GM23248 (cell line): ENCODE measurements at places on chromosomes 5 and 9. TPM values are rescaled to one million over a fixed set of nuclear protein-coding genes. Genes with fewer than 3 reads are reported as not detected.
A peak's percentile ranks its signal among the peaks of the same experiment; 100 is the strongest.

- no peaks in the 10 kb centered on the region for H3K4me1 ChIP-seq
- peak; percentile 59 for DNase-seq
- no peak overlapping the region for H3K27ac ChIP-seq
- no peak overlapping the region for H3K4me3 ChIP-seq
- H3K36me3 ChIP-seq: peaks cover 63% of the 10 kb centered on the region
- no peaks in the 10 kb centered on the region for H3K27me3 ChIP-seq
Measured at GRCh38 chr5:66174338-66174737, 30.2 kb downstream of the SREK1 start.

Gene ANKRD34B
- not detected in 2 replicates for polyA plus RNA-seq

- H3K4me1 ChIP-seq: peaks cover 22% of the 10 kb centered on the region
- H3K27ac ChIP-seq: no peak overlapping the region
- H3K27me3 ChIP-seq: no peaks in the 10 kb centered on the region
- peak; percentile 35 for DNase-seq
Measured at GRCh38 chr5:9198394-9198793, 347.5 kb downstream of the SEMA5A start.

DNA sequence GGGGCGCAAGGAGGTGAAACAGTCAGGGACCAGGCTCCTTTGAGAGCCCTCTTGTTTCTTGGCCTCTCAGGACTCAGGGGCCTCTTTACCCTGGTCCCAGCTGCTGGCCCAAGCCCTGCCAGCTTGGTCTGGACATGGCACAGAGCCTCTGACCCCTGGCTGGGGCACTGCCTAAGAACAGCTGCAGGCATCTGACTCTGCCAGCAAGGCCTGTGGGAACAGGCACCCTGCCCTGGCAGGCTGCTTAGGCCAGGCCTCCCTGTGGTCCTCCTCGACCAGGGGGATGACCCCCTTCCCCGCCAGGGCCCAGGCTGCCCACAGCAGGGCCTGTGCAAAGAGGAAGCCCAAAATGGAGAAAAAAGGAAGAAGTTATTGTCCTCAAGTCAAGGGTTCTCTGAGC is 25.5 kb downstream of the OLFML2A start:
- no peaks in the 10 kb centered on the region for H3K36me3 ChIP-seq
- no peak for DNase-seq
- H3K4me1 ChIP-seq: no peaks in the 10 kb centered on the region
- H3K27me3 ChIP-seq: no peaks in the 10 kb centered on the region; the same call in 1 of the 2 replicates
- no peak overlapping the region for H3K4me3 ChIP-seq
- H3K27ac ChIP-seq: no peak overlapping the region

DNA sequence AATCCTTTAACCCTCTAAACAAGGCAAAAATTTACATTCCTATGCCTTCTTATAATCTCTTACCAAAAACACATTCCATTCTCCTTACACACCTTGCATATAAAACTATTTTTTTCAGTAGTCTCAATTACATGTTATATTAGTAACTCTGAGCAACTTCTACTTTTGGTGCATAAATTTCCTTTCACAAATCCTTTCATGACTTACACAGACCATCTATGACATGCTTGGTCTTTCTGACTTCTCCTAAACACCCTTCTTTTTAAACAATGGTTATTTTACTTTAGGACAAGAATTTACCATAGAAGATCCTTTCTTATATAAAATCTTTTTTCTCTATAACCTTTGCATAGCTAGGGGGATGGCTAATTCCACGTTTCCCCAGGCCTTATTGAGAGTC is 208.0 kb upstream of the ARRDC3 start:
- no peak overlapping the region for H3K27ac ChIP-seq
- no peaks in the 10 kb centered on the region for H3K36me3 ChIP-seq
- H3K4me1 ChIP-seq: no peaks in the 10 kb centered on the region

- no peaks in the 10 kb centered on the region for H3K36me3 ChIP-seq
- H3K27ac ChIP-seq: no peak overlapping the region
- H3K4me1 ChIP-seq: no peaks in the 10 kb centered on the region
- H3K4me3 ChIP-seq: peak overlapping the region; percentile 35
Measured at GRCh38 chr5:76083555-76084495, 642 bp downstream of the SV2C start.

Gene CFAP77
- not detected in 2 replicates for polyA plus RNA-seq

GRCh38 chr5:166648736-166649135 is 1642.7 kb upstream of the WWC1 start:
- H3K36me3 ChIP-seq: no peaks in the 10 kb centered on the region
- no peaks in the 10 kb centered on the region for H3K27me3 ChIP-seq
- H3K4me1 ChIP-seq: no peaks in the 10 kb centered on the region
- no peak for DNase-seq
- no peak overlapping the region for H3K27ac ChIP-seq

- no peaks in the 10 kb centered on the region for H3K4me1 ChIP-seq
- H3K27me3 ChIP-seq: no peaks in the 10 kb centered on the region
- DNase-seq: no peak
- H3K4me3 ChIP-seq: no peak overlapping the region
- H3K27ac ChIP-seq: no peak overlapping the region
Measured at GRCh38 chr5:174220417-174220816, 174.9 kb downstream of the NSG2 start.

DNA sequence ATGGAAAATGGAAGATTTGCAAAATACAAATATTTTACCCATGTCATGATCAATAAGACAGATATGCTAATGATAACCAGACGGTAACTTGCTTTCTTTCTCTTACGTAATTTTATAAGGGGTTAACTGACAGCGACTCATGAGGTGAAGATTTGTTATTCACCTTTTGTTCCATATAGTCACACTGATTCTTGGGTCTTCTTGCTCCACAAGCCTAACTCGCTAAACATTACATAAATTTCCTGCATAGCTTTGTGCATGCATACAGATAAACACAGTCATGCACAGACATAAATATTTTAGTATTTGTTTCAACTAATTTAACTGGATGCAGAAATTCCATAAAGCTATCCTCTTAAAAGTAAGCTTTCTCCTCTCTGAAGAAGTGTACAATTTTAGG is 225.9 kb downstream of the VPS13A start:
- peaks cover 5% of the 10 kb centered on the region for H3K4me1 ChIP-seq
- H3K36me3 ChIP-seq: no peaks in the 10 kb centered on the region
- peak; percentile 2 for DNase-seq
- no peak overlapping the region for H3K4me3 ChIP-seq
- no peaks in the 10 kb centered on the region for H3K27me3 ChIP-seq
- H3K27ac ChIP-seq: no peak overlapping the region

Gene RMRP
- polyA plus RNA-seq: not detected in 2 replicates

Gene PFN3
- polyA plus RNA-seq: not detected in 2 replicates
